ENCODE measurements at places on chromosomes 5 and 9.

- DNase-seq = no peak
Measured at GRCh38 chr5:171445644-171446516, 26.4 kb downstream of the FGF18 start.

GRCh38 chr9:99722877-99723276 lies 98.8 kb upstream of the NR4A3 start:
- no peak for DNase-seq

DNA sequence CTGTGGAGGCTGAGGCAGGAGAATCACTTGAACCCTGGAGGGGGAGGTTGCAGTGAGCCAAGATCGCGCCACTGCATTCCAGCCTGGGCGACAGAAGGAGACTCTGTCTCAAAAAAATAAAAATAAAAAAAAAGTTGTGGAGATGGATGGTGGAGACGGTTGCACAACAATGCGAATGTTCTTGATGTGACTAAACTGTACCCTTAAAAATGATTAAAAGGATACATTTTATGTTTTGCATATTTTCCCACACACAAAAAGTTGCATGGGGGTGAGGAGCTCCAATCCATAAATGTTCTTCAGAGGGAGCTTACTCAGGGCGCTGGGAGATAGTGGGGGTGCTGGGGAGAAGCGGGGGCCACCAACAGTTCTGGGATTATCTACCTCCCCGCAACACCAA lies 43.8 kb upstream of the CDKN2AIPNL start:
- no peak for DNase-seq

DNA sequence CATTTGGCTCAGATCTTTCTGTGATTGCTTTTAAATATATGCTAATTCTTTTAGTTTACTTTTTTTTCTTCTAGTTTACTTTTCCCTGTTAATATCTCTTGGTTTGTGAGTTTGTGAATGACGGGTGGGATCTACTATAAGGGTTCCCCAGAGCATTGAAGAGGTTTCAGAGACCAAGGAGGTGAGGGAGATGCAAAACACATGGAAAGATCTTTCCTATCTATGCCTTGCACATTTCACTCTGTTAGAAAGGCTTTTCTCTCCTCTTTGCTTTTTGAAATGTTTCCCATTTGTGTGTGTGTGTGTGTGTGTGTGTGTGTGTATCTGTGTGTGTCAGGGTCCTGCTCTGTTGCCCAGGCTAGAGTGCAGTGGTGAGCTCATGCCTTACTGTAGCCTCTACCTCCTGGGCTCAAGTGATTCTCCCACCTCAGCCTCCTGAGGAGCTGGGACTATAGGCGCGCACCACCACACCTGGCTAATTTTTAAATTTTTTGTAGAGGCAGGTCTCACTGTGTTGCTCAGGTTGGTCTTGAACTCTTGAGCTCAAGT lies 50.7 kb downstream of the CNTLN start:
- DNase-seq = no peak

GRCh38 chr5:126124706-126125345 lies 298.4 kb upstream of the GRAMD2B start:
- peak; percentile 72 for DNase-seq

- no peak for DNase-seq
Measured at GRCh38 chr5:4901305-4901811, 238.8 kb upstream of the ADAMTS16 start.

- peak; percentile 20 for DNase-seq
Measured at GRCh38 chr9:36396985-36397384, 3.1 kb downstream of the RNF38 start.

DNA sequence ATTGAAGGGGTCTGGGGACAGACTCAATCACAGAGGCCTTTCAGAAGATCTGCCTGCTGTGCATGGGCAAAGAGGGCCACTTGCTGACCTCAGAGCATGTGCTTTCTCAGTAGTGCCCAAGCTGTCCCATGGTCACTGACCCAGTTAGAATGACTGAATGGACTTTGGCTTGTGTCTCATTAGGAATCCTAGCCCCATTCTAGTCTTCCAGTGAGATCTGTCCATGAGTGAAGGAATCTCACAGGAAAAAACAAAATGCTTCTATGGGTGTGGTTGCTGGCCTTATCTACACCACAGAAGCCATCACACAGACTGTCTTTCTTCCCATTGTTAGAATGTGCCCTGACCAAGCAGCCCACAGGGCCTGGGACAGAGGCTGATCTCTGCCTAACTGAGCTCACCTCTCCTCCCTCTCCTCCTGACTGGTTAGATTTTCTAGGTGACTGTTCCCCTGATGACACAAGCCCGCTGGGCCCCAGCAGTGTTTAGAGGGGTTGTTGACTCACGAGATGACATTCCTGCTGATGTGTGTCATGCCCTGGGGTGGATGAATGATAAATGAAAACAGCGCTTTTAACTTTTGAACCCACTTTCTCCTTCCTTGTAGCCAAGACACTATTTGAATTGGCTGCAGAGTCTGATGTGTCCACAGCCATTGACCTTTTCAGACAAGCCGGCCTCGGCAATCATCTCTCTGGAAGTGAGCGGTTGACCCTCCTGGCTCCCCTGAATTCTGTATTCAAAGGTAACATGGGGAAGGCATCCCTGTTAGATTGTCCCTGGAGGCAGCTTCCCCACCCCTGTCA lies 24.8 kb downstream of the TGFBI start:
- DNase-seq = peak; percentile 99

GRCh38 chr5:125316915-125317535 lies 570.6 kb upstream of the ZNF608 start:
- no peak for DNase-seq

DNA sequence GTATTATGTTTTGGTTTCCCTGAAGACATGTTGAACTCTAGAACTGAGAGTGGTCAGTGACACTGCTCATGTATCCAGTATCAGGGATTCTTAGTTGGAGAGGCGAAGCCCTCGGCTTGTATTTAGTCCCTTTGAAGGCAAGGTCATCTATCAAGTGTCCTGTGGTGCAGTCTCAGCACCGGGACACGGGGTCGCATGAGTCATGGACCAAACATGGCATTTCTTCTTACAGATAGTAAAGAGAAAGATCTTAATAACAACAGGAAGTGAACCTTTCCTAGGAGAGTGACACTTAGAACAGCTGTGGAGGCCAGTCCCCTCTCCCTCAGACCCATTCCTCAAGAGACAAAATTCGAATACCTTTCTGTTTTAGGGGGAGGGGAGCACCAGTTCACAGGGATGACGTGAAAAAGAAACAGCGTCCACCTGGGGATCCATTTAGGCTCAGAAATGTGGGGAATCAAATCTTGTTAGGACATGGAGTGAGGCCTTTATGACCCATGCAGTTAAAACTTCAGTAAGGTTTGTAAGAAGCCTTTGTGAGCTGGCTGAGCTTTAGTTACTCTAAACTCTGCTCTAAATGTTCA lies 86.5 kb downstream of the ADGRV1 start:
- DNase-seq = peak; percentile 30

- no peak for DNase-seq
Measured at GRCh38 chr5:42309865-42310264, 113.4 kb upstream of the GHR start.

- no peak for DNase-seq
Measured at GRCh38 chr9:97907632-97908031, 14.7 kb downstream of the TRMO start.

- peak; percentile 60 for DNase-seq
Measured at GRCh38 chr5:37900692-37901091, 60.9 kb upstream of the GDNF start.

DNA sequence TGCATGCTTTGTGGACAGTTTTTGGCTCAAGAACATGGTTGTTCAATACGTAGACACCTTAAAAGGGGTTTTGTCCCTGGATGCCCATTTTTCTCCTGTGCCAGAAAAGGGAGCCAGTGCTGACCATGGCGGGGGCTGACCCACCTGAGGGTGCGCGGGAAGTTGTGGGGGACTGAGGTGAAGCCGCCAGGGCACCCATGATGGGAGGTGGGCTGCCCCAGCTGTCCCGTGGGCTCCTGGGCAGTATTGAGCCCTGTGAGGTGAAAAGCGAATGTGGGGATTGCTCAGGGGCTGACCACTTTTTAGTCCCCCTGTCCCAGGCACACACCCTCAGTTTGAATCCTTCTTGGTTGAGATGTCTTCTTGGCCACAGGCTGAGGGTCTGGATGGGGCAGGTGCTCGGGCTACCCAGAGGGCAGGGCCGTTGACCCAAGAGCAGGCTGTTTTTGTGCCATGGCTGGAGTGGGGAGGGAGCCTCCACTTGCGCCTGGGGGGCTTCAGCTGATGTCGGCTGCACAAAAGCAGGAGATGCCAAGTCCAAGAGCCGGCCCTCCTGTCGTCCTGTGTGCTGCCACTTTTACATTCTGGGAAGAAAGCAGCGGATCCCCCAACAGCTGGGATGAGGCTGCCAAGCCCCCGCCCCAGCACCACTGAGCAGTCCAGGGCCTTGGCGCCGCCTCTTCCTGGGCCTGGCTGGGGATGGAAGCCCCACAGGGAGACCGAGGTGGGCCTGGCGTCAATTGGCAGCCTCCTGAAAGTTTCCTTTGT lies 120.1 kb downstream of the WNK2 start:
- DNase-seq = no peak

- DNase-seq = peak; percentile 80
Measured at GRCh38 chr5:122170620-122171019, 41.3 kb downstream of the ZNF474 start.

GRCh38 chr9:90890146-90890810 lies 88.7 kb downstream of the SYK start:
- DNase-seq = no peak

DNA sequence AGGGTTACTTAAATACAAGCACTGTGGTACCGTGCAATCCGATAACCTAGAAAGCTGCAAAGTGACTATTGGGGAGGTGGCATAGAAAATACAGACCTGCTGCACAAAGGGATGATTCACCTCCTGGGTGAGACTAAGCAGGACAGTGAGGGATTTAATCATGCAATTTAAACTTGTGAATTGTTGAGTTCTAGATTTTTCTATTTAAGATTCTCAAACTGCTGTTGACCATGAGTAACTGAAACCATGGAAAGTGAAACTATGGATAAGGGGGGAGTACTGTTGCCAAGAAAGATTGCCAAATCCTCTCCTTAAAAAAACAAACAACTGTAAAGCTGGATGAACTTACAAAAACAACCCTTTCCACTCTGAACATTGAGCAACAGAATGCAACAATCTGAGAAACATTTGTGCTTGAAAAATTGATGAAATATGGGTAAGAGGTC lies 61.5 kb upstream of the NUDT12 start:
- peak; percentile 70 for DNase-seq

- DNase-seq = peak; percentile 8
Measured at GRCh38 chr9:82706786-82707185, 356.2 kb downstream of the RASEF start.

GRCh38 chr5:114312658-114313057 lies 49.2 kb upstream of the KCNN2 start:
- no peak for DNase-seq

DNA sequence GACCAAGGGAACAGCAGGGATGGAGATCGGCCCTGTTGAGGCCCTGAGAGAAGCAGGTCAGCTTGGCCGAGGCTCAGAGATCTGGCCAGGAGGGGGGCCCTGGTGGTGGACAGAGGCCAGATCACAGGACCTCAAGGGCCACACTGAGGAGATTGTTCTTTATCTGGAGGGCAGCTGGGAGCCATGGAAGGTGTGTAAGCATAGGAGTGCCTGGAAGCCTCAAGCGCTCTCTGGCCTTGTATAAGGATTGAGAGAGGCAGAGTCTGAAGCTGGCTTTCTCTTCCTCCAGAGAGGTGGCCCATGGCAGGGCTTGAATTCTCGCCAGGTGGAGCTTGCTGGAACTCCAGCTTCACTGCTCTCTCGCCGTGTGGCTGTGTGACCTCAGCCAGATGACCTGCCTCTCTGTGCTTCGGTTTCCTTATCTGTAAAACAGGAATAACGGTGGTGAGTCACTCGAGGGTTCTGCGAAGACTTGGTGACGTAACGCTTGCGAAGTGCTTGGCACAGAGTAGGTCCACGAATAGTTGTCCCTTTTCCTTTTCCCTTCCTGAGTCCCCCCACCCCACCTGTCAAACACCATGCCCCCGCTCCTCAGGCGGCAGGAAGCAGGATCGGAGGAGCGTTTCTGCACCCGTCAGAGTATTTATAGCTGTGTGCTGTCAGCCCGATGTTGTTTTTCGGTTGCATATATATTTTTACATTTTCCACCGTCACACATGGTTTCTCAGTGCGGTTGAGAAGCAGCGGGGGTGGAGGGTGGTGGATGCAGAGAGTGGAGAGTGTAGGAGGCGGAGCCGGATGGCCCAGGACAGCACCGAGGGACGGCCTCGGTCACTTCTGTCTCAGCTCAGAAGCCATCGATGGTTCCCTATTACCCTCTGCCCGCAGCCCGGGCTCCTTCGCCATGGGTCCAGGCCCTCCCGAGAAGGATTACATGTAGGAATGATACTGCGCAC lies 17.0 kb upstream of the CRB2 start:
- DNase-seq = no peak

GRCh38 chr9:17905366-17905765 lies 326.5 kb downstream of the SH3GL2 start:
- DNase-seq = no peak

GRCh38 chr5:84564321-84565075 lies 179.8 kb upstream of the EDIL3 start:
- peak; percentile 28 for DNase-seq

DNA sequence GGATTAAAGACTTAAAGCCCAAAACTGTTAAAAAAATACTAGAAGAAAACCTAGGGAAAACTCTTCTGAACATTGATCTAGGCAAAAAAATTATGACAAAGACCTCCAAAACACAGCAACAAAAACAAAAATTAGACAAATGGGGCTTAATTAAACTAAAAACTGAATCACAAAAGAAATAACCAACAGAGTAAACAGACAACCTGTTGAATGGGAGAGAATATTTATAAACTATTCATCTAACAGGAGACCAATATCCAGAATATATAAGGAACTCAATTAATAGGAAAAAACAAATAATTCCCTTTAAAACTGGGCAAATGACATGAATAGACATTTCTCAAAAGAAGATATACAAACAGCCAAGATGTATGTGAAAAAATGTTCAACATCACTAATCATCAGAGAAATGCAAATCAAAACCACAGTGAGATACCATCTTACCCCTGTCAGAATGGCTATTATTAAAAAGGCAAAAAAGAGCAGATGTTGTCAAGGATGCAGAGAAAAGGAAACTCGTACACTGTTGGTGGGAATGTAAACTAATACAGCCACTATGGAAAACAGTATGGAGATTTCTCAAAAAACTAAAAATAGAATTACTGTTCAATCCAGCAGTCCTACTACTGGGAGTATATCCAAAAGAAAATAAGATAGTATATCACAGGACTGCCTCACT lies 50.2 kb upstream of the TLX3 start:
- no peak for DNase-seq

DNA sequence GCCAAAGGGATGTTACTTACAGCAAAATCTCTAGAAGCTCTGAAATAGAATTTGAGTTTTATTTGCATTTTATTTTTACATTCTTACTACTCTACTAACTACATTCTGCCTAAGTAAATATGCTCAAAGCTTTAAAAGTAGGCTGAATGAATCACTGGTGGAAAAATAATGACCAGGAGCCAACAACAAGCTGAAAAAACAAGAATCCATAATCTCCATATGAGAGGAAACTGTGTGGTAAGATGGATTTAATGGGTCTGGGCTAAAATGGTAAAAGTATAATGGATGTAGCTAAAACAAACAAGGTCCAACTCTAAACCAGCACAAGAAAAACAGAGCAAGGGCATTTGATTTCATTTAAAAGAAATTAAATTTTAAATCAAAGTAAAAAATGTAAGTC lies 525.8 kb upstream of the FTMT start:
- DNase-seq = no peak

Data from M059J (cell line).